ENCODE measurements at places on chromosomes 11 and 22. TPM values are rescaled to one million over a fixed set of nuclear protein-coding genes. Genes with fewer than 3 reads are reported as not detected.

HTR3A gene
- not detected for total RNA-seq

TRIM48 gene
- total RNA-seq = not detected

PGA5 gene
- total RNA-seq = 0.69 TPM

OMP gene
- total RNA-seq = not detected

ZC3H12C gene
- 10.5 TPM for total RNA-seq

SYT12 gene
- total RNA-seq = 0.20 TPM

OR4D5 gene
- total RNA-seq = 0.53 TPM

APOL5 gene
- total RNA-seq = not detected

DNA sequence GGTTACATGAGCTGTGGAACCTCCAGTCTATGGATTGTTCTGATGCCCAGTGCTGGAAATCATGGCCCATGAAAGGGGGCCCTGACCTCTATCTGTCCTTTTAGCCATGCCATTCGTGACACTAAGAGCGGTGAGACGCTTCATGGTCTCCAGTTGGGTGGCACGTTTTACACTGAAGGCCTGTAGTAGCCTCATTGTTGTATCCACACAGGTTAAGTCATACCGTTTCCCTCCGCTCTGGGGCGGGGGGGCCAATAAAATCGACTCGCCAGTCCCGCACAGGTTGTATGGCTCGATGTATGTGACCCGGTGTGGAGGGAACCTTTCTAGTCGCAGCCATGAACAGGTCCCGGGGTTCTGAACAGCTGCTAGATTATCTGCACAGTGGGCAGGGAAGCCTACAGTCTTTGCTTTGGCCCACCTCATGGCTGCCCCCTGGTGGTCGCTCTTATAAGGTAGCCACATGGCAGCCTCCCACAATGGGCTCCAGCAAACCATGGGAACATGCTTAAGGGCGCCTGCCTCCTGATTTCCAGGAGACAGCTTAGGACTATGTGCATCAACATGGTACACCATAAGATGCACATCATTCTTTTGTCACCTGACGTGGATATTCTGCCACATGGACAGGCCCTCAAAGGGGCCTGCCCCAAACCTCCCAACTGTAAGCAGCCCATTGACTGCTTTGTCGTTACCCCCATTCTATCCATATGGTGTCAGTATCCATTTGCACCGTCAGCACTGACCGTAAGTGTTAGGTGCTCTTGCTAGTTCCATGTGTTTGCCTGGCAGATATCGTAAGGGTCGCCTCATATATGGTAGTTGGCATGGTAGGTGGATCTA is 19.7 kb upstream of the APOL3 start:
- peak; percentile 69 for DNase-seq

GRCh38 chr11:67024410-67024809 is 1.5 kb downstream of the SYT12 start:
- DNase-seq = no peak

GRCh38 chr11:10667521-10667885 is 26.1 kb downstream of the IRAG1 start:
- no peak for DNase-seq

GRCh38 chr22:49638788-49639187 is 188.9 kb downstream of the BRD1 start:
- no peak for DNase-seq

DNA sequence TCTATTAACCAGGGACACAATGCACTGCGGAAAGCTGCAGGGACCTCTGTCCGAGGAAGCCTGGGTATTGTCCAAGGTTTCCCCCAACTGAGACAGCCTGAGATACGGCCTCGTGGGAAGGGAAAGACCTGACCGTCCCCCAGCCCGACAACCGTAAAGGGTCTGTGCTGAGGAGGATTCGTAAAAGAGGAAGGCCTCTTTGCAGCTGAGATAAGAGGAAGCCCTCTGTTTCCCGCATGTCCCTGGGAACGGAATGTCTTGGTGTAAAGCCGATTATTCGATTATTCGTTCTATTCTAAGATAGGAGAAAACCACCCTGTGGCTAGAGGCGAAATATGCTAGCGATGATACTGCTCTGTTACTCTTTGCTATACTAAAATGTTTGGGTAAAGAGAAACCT is 5.2 kb downstream of the BET1L start:
- DNase-seq = no peak

DNA sequence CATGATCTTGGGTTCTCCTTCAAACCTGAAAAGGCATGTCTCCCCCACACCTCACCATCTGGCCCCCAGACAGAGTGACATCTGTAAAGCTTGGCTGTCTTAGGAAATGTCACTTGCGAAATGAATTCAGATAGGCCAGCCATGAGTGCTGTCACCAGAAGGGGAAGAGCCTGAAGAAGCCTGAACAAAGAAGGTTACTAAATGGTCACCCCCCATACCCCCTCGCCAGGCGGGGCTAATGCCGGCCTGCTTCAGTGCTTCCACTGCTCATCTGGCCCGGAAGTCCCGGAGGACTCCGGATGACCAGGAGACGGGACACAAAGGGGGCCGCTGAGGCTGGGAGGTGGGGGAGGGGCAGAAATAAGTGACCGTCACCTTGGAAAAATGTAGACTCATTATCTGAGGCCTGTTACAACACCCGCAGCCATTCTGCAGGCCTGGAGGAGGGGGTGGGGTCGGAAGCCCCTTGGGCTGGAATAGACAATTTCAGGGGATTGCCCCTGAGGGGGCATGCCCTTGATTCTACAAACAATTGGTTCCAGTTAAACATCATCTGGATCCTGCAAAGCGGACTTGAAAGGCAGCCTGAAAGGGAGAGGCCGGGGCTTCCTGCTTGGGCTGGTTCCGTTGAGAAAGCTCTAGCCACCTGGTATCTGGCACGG is 43.2 kb downstream of the NAT10 start:
- DNase-seq = no peak

- DNase-seq = no peak
Observed at GRCh38 chr11:74022546-74022945, 13.7 kb upstream of the UCP3 start.

GRCh38 chr11:11577932-11578911 is 43.6 kb downstream of the GALNT18 start:
- DNase-seq = no peak

DNA sequence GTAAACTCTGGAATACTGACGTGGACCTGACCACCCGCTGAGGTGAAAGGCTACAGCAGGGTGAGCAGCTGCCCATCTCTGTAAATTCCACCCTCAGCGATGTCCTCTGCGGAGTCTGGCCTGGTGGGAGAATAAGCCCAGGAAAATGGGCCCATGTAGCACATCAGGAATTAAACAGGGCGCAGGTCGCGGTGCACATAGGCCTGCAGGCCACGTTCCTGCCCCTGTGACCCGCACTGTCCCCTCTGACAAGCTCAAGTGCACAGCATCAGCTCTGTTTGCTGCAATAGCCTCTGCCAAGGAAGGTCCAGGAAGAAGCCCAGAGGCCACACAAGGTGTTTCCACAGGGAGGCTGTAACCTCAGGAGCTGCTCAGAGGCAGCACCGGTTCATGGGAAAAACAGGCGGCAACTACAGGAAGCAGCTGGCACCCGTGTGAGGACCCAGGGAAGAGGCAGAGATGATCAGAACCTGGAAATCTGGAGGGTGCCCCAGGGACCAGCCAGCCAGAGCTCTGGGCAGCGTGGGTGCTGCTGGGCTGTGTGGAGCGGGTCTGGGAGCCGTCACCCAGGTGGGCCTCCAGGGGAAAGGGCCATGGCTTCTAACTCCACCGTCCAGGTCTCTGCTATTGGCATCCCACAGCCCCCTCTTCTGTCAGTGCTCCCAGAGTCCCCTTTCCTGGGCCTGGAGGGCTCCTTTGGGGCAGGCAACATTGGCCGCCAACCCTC is 808 bp upstream of the IFITM2 start:
- no peak for DNase-seq

GRCh38 chr22:22746963-22747933 is 102.8 kb downstream of the GGTLC2 start:
- DNase-seq = no peak

GRCh38 chr11:104324276-104324675 is 160.3 kb upstream of the PDGFD start:
- DNase-seq = no peak

DNA sequence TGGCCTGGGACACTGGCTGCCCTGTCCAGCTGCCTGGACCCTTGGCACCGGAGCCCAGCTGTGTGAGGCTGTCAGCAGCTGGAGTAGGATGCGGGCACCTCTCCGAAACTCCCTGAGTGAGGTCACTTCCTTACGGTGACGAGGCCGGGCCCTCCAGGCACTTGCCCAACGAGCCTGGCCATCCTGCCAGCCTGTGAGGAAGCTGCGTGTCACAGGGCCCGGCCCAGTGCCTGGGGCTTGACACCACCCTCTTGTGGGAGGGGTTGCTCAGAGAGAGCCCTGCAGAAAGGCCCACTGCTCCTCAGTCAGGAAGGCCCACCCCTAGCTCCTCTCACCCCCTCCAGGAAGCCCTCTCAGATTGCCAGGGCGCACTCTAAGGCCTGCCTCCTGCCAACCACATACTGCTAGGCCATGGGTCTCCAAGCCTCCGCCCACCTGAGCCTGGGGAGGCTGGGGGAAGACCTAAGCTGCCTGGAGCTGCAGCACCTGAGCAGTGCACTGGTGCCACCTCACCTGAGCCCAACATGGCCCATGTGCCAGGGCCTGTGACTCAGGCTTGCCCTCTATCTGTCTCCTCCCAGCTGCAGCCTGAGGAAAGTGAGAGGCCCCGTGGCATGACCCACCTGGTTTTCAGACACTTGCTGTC is 4.3 kb upstream of the PHLDA2 start:
- DNase-seq = no peak

DNA sequence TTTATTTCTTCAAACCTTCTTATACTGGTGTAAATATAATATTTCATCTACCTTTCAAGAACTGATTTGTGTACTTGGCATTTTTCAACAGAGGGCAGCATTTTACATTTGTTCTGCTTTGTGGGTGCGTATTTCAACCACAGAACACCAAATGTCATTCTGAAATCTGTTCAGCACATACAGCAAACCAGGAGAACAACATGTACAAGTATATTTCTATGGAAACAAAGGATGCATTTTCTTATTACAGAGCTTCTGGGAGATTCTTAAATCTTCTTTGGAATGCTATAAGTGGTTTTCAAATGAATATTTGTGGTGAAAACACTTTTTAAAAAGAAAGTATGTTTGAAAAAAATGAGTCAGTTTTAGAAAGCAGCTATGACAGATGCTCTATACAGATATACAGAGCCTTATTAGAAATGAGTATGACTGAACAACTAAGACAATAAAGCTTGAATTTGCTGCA is 946.0 kb downstream of the FAM181B start:
- DNase-seq = no peak

- no peak for DNase-seq
Observed at GRCh38 chr22:23216461-23217170, 36.3 kb downstream of the BCR start.

DNA sequence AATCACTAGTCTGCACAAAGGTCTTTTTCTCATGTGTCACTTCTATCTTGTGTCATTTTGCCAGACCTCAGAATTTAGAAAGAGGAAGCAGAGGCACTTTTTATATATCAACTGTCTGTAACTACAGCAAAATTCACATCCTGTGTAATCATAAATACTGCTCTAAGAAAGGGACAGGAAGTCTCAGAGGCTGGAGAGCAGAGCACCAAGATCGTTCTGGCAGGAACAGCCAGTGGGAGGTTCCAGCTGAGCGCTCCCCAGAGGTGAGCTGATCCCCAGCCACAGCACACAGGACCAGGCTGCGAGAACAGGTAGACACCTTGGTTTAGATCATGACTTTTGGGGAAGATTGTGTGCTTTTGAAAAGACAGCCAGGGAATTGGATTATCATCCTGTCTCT is at the start of gene MS4A7:
Gene MS4A7, plus strand, starts transcription at position 179 of the 400 bp plus-strand sequence. CDS start 4,610 bp downstream, outside the sequence.
- no peak for DNase-seq
